Prostate gland (tissue), 2 donors: ENCODE measurements at places on chromosomes 16 and 17. TPM values are rescaled to one million over a fixed set of nuclear protein-coding genes. Genes with fewer than 3 reads are reported as not detected.

DNA sequence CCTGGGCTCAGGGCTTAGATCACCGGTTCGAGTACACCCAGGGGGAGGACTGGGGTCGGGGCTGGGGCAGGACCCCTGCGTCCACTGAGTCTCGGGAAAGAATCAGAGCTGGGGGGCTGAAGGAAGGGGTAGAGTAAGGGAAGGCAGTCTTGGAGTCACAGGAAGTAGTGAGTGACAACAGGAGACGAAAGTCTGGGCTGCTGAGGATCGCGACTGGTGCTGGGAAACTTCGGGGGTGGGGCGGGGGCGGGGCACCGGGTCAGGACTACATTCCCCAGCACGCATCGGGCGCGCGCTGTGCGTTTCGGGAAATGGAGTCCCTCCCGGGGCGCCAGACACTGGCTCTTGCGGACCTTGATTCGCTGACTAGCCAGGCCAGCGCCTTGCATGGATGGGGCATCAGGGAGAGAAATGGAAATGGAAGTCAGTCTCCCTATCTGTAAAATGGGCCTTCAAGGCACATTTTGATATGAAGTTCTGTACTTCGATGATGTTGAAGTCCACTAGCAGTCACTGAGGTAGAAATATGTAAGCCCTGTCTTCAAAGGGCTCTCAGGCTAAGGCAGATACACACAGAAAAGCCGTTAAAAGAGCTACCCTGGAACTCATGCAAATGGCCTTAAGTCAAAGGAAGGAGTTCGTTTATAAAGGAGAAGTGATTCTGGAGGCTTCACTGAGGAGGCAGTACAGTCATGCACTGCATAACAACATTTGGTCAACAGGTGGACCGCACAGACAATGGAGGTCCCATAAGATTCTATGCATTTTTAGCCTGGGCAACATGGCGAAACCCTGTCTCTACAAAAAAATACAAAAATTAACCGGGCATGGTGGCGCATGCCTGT lies 697 bp downstream of the CTF1 start:
- H3K27ac ChIP-seq = peak overlapping the region; percentile 100
- no peaks in the 10 kb centered on the region for H3K36me3 ChIP-seq
- peak overlapping the region; percentile 47 for H3K4me3 ChIP-seq
- H3K4me1 ChIP-seq = peaks cover 15% of the 10 kb centered on the region
- peak; percentile 89 for DNase-seq

GRCh38 chr17:76696763-76697701 lies 13.7 kb downstream of the MXRA7 start:
- H3K4me3 ChIP-seq = no peak overlapping the region
- peaks cover 16% of the 10 kb centered on the region for H3K4me1 ChIP-seq
- peak overlapping the region; percentile 62 for H3K27ac ChIP-seq

DNA sequence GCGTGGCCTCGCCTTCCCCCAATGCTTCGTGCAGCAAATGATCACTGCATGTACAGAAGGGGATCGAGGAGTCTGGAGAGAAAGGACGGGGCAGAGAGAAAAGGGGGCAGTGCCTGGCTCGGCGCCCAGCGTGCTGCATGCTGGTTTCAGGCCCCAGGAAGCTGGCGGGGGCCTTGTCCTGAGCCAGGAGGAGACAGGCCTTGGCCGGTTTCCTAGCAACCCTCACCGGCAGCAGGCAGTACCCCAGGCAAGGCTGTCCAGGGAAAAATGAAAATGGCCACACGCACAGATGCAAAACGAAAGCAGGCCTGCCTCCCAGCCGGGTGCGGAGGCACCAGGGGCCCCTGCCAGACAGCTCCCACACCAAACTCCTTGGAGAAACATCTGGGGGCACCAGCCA lies 126.3 kb downstream of the ZFHX3 start:
- no peak for DNase-seq
- H3K27me3 ChIP-seq = no peaks in the 10 kb centered on the region
- peaks cover 25% of the 10 kb centered on the region for H3K4me1 ChIP-seq
- H3K27ac ChIP-seq = peak overlapping the region; percentile 79
- no peak overlapping the region for H3K4me3 ChIP-seq

DNA sequence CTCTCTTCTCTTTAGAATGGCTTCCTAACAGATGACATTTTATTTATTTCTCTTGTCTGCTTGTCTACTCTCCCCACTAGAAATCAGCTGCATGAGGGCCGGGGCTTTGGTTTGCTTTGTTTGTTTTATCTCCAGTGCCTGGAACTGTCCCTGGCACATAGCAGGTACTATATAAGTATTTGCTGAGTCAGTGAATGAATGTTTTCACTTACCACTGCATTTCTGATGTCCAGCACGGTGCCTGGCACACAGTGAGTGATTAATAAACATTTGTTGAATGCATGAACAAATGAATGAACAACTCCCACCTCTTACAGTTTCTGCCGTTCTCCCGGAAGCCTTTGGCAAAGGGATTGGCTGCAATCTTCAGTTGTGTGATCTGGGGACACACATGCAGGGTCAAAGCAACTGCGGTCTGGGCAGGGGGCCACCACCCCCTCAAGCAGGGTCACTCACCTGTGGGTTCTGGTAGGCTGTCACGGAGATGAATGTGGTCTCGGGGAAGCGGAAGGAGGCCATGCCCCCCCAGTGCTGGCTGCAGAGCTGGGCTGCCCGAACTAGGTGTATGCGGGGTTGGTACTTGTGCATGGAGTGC lies 3.4 kb downstream of the TBX6 start:
- H3K27me3 ChIP-seq = no peaks in the 10 kb centered on the region
- peaks cover 16% of the 10 kb centered on the region for H3K36me3 ChIP-seq
- H3K4me3 ChIP-seq = no peak overlapping the region
- no peak for DNase-seq

Gene GP1BA
- not detected for total RNA-seq

Gene RHBDL3
- total RNA-seq = 2.7 TPM

Gene CXCL16
- total RNA-seq = 27.9 TPM

Gene TNP2
- total RNA-seq = not detected

Gene PRSS22
- total RNA-seq = 30.9 TPM

Gene DNAI2
- 4.3 TPM for total RNA-seq
